Foreskin melanocyte (primary cell): ENCODE measurements at places on chromosomes 2 and 18.

GRCh38 chr2:181164699-181165098, 184.3 kb downstream of the UBE2E3 start:
- DNase-seq: no peak

GRCh38 chr2:152823905-152824304, 105.5 kb downstream of the ARL6IP6 start:
- DNase-seq: no peak

DNA sequence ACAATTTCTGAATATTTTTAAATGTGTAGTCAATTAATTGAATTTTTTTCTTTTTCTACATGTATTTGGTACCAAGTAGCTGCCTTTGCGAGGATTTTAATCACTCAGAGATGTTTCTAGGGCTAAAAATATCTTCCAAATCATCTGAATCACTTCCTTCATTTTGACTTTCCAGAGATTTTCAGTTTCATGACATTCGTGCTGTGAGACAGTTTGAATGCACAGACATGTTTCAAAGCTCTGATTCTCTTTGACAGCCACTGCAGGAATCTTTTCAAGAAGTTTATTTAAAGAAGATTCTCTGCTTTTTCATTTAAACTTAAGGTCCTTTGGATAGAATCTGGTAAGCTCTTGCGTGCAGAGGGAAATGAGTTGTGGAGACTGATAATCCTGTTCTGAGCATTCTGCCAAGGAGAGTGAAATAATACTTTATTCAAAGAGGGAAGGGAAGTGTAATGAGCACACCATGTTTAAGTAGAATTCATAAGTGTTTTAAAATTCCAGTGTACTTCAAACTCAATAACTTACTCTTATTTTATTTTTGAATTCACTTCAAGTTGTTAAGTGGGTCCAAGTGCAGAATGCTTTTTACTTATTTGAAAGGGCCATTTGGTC, 9.7 kb downstream of the CYBRD1 start:
- DNase-seq: no peak

- no peak for DNase-seq
Observed at GRCh38 chr2:171346723-171347557, 86.8 kb downstream of the METTL8 start.
